Stimulated activated naive CD8-positive, alpha-beta T cell treated with anti-CD3 and anti-CD28 coated beads, Interleukin-15, amount 100 ng/mL, for 72 hours (primary cell): ENCODE measurements at places on chromosomes 12 and 14.

GRCh38 chr14:23569443-23570151, 2.0 kb upstream of the AP1G2 start:
- DNase-seq = no peak

- DNase-seq = no peak
Observed at GRCh38 chr12:115598871-115599811, 678.4 kb downstream of the MED13L start.

DNA sequence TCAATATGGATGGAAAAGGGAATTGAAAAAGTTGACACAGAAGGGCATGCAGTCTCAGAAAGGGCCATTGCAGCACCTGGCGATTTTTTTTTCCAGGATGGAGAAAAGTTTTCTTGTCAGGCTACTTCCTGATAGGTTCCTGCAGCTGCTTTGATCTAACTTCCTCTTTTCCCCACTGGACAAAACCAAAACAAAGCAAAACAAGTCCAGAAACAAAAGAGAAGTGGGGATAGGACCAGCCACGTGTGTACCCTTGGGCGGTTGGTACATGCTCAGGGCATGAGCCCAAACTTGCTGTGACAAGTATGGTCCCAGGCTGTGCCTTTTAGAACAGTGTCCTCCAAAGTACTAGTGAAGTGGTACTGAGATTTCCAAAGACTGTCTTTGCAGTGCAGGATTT, 89.8 kb downstream of the CHST11 start:
- no peak for DNase-seq

- no peak for DNase-seq
Observed at GRCh38 chr12:95520816-95521215, 30.5 kb downstream of the USP44 start.

DNA sequence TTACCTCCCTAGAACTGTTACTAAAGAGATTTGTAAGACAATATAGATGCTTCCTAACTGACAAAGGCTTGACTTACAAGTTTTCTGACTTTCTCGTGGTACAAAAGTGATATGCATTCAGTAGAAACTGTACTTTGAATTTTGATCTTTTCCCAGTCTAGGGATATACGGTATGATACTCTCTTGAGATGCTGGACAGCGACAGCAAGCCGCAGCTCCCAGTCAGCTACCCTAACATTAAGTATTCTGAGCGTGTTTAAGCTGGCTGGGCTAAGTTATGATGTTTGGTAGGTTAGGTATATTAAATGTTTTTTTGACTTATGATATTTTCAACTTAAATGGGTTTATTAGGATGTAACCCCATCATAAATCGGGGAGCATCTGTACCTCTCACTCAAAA, 55.2 kb upstream of the CDKL1 start:
- no peak for DNase-seq

- no peak for DNase-seq
Observed at GRCh38 chr14:30297876-30298795, 260.8 kb upstream of the G2E3 start.
